ENCODE measurements at places on chromosomes 5 and 9.

GRCh38 chr9:115106642-115107041, 11.3 kb downstream of the TNC start:
- DNase-seq, result no peak

GRCh38 chr5:167593329-167594060, 698.0 kb upstream of the WWC1 start:
- no peak for DNase-seq

- no peak for DNase-seq
Measured at GRCh38 chr9:108854094-108854493, 1.7 kb downstream of the ACTL7B start.

- no peak for DNase-seq
Measured at GRCh38 chr9:119298076-119298853, 71.0 kb downstream of the BRINP1 start.

- no peak for DNase-seq
Measured at GRCh38 chr5:152632360-152632759, 227.3 kb upstream of the NMUR2 start.

GRCh38 chr5:42825422-42826148, 13.9 kb upstream of the SELENOP start:
- DNase-seq, result no peak

DNA sequence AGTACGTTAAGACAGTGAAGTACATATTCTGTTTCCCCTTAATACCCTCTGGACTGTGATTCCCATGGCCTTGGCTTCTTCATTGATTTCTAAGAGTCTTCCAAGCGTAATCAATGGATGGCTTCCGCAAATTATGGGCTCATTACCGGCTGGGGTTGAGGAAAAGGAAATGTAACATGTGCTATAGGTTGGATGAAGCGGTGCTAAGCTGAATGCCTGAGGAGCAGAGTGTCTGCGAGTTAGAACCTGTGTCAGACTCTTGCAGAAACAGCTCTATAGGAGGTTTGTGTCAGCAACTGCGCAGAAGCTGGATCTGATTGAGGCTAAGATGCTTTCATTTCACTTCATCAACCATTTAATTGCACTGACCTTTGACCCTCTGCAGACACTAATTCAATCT, 114.3 kb upstream of the CDH18 start:
- DNase-seq, result no peak

DNA sequence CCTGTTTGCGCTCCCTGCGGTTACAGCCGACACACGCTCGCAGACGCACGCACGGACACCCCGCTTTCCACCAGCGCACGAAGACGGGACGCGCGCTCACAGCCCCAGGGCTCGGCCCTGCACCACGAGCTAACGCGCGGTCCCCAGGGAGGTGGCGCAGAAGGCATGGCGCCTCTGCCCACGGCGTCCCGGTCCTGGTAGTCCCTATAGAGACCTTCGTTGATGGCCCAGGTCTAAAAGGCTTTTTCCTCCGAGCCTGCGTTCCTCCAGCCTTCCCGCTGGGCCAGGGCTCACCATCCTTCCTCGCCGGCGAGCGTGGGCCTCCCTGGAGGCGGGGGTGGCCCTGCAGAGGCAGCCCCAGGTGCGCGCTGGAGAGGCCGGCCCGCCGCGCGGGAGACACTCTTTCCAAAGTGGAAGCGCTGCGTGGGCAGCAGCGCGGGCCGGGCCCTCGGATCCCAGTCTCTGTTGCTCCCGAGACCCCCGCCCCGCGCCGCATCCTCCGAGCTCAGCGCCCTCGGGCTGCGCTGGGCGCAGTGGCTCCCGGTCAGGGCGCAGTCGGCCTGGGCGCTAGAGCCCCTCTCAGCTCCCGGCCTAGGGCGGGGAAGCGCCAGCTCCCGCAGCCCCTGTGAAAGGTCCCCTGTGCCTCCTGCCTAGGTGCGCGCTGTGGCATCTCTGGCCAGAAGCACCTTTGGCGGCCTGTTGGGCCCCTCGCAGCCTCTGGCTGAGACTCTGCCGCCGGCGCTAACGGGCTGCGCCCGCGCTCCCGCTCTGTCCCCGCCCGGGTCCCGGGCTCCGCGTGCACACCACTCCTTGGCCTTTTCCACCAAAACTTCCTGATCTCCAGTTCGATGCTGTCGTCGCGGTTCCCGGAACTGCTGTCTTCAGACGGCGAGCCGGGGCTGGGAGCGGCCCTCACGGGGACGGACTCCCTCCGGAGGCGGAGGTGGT, 31.9 kb upstream of the FANCC start:
- no peak for DNase-seq

DNA sequence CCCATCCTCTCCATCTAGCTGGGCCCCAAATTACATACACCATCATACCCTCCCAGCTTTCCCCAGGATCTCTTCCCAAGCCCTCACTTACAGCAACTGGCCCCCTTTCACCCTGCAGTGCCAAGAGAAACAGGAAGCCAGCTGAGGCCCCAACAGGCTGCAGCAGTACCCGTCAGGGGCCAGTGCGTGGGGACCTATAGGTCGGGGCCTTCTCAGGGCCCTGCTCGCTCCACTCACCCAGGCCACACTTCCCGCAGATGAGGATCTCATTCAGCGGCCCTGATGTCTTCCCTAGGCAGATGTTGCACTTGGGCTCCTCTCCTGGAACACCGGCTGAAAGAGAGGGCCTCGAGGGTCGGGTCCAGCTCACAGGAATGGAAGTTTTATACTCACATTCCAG, 6.8 kb downstream of the PHF19 start:
- no peak for DNase-seq

GRCh38 chr5:39934830-39935229, 510.1 kb upstream of the DAB2 start:
- no peak for DNase-seq

GRCh38 chr9:136643596-136644342, 18.9 kb upstream of the EGFL7 start:
- no peak for DNase-seq

DNA sequence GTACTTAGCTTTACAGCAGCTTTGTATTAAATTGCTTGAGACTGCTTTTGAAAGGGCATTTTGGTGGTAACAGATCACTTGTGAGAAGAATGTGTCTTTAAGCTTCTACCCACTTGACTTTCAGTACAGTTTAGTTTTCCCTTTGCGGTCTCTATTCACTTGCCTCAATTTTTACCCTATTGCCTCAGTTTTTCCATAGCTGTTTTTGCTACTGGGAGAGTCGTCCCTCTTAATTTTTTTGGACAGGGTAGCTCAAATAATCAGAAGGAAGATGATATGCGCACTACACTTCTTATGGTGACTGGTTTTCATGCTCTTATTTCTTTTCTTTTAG, 18.8 kb downstream of the UGCG start:
- DNase-seq, result no peak

DNA sequence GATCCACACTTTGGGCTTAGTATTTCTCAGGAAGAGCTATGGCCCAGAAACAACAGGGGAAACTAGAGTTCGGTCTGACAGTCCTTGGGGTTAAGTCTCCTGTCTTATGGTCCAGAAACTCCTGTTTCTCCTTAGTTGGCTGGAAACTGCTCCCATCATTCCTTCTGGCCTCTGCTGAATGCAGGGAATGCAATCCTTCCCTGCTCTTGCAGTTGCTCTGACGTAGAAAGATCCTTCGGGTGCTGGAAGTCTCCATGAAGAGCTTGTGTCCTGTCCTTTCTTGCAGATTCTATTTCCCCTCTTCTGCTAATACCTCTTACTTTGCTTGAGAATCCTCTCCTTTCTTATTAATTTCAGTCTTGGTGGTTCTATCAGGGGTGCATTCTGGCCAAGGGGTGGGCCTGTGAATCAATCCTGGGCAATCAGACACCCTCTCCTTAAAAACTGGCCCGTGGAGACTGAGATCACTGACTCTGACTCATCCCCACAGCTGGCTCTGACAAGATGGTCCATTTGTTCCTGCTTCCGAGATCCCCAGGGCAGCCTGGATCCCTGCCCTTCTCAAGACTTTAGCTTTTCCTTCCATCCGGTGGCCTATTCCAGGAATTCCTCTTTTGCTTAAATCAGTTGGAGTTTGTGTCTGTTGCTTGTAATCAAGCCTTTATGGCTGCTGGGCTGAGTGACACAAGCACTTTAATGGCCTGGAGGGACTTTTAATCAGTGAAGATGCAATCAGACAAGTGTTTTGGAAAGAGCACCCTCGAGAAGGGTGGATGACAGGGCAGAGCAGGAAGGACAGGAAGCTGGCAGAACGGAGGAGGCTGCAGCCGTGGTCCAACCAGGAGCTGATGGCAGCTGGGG, 23.7 kb downstream of the PTGS1 start:
- DNase-seq, result no peak

DNA sequence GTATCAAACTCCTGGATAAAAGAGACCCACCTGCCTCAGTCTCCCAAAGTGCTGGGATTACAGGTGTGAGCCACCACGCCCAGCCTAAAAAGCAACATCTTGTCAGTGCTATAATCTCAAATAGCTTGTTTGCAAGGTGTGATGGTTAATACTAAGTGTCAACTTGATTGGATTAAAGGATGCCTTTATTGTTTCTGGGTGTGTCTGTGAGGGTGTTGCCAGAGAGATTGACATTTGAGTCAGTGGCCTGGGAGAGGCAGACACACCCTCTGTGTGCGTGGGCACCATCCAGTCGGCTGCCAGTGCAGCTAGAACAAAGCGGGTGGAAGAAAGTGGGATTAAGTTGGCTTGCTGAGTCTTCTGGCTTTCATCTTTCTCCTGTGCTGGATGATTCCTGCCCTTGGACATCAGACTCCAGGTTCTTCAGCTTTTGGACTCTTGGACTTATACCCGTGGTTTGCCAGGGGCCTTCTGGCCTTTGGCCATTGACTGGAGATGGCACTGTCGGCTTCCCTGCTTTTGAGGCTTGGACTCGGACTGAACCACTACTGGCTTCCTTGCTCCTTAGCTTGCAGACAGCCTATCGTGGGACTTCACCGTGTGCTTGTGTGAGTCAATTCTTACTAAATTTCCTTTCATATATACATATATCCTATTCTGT, 28.1 kb downstream of the TARS1 start:
- DNase-seq, result no peak

- DNase-seq, result no peak
Measured at GRCh38 chr9:71859939-71860338, 51.1 kb downstream of the ABHD17B start.

- DNase-seq, result no peak
Measured at GRCh38 chr5:16784088-16784487, 152.0 kb downstream of the MYO10 start.

- no peak for DNase-seq
Measured at GRCh38 chr9:87611776-87612175, 114.1 kb downstream of the DAPK1 start.

GRCh38 chr9:93267681-93268505, 84.0 kb downstream of the WNK2 start:
- DNase-seq, result no peak

GRCh38 chr9:35703906-35704672, 14.4 kb upstream of the TPM2 start:
- DNase-seq, result no peak

DNA sequence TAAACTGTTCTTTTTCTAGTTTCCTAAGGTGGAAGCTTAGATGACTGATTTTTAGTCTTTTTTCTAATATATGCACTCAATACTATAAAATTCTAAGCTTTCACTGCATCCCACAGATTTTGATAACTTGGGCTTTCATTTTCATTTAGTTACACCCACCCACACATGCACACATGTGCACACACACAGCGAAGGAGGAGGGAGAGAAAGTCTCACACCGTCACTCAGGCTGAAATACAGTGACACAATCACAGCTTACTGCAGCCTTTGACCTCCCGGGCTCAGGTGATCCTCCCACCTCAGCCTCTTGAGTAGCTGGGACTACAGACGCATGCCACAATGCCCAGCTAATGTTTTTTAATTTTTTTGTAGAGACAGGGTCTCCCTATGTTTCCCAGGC, 96.5 kb downstream of the SMIM23 start:
- no peak for DNase-seq

DNA sequence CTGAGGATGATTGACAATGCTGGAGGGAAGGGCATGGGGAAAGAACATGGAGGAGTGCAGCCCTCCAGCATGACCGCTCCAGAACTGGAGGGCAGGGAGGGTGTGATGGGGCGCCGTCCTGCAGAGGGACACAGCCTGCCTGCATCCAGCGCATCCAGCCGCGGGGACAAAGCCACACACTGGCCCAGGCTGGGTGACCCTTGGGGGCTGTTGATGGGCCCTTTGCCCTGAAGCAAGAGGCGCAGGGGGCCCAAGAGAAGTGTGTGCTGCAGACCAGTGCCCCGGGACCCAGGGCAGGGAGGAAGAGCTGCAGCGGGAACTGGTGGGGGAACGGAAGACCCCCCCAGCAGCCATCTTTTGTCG, 169.8 kb upstream of the PPP1R26 start:
- no peak for DNase-seq

DNA sequence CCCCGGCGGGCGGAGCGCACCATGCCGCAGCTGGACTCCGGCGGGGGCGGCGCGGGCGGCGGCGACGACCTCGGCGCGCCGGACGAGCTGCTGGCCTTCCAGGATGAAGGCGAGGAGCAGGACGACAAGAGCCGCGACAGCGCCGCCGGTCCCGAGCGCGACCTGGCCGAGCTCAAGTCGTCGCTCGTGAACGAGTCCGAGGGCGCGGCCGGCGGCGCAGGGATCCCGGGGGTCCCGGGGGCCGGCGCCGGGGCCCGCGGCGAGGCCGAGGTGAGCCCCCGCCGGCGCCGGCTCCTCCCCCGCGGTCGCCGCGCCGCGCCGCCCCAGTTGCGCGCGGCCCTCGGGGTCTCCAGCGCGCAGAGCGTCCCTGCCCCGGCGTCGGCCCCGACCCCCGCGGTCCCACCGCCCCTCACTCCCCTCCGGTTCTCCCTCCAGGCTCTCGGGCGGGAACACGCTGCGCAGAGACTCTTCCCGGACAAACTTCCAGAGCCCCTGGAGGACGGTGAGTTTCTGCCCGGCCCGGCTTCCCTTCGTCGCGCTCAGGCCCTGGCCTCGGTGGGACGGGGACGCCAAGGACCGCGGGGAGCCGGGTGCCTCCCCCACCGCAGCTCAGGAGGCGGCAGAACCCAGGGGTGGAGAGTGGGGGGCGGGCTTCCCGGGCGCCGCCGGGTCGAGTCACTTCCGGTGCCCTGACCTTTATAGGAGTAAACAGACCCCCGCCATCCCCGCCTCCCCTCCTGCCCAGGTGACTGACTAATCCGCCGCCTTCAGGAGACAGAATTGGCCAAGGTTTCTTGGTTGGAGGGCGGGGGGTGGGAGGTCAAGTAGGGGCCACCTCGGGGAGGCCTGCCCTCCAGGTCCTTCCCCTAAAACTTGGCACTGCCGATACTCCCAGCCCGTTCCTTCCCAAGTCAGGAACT, 665 bp downstream of the TCF7 start:
- DNase-seq, result peak; percentile 66

DNA sequence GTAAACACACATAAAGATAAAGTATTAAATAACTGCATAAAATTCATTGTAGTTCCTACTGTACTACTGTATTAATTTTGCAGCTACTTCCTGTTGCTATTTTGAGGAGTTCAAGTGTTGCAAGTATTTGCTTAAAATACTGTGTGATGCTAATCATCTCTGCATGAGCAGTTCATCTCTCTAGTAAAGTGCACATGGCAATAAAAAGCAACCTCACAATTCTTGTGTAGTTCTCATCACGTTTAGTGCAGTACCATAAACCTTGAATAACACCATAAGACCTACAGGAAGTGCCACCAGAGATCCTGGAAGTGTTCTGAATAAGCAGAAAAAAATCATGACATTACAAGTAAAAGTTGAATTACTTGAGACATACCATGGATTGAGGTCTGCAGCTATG, 34.6 kb downstream of the CPLANE1 start:
- DNase-seq, result no peak

GRCh38 chr5:109880907-109881685, 191.4 kb downstream of the MAN2A1 start:
- DNase-seq, result no peak

- DNase-seq, result no peak
Measured at GRCh38 chr9:115117999-115118878, at the start of gene TNC. TSS of gene TNC (minus strand) at chr9:115118157. CDS start at chr9:115091018, 27,139 bp downstream.

GRCh38 chr5:26761045-26761444, 277.3 kb downstream of the CDH9 start:
- no peak for DNase-seq

All from activated gamma-delta T cell (primary cell).